ENCODE measurements at places on chromosomes 16 and 17.

GRCh38 chr16:24046442-24046841, 209.7 kb upstream of the CACNG3 start:
- DNase-seq = no peak

- DNase-seq = peak; percentile 77
Observed at GRCh38 chr17:55348749-55349354, 72.8 kb downstream of the MMD start.

DNA sequence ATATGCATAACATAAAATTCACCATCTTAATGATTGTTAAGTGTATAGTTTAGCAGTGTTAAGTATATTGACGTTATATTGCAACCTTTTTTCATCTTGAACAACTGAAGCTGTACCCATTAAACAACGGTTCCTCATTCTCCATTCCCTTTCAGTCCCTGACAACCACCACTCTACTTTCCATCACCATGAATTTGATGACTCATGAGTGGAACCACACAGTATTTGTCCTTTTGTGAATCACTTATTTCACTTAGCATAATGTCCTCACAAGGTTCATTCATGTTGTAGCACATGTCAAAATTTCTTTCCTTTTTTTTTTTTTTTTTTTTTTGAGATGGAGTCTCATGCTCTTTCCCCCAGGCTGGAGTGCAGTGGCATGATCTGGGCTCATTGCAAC, 46.0 kb downstream of the HOXB1 start:
- peak; percentile 86 for DNase-seq

DNA sequence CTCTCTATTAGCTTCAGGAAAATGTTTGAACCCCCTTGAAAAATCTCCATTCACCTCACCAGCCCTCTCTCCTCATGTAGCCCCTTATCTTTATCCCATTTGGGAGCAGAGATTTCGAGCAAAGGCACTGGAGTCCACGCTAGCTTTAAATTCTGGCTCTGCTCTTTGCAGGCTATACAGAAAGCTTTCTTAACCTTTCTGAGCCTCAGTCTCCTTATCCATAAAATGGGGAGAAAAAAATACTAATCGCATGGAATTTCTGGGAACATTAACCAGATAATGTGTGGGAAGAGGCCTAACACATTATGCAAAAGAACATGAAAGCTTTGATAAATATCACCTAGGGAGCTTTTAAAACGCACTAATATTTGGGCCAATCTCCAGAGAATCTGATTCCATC, 476.3 kb upstream of the CDH5 start:
- no peak for DNase-seq

DNA sequence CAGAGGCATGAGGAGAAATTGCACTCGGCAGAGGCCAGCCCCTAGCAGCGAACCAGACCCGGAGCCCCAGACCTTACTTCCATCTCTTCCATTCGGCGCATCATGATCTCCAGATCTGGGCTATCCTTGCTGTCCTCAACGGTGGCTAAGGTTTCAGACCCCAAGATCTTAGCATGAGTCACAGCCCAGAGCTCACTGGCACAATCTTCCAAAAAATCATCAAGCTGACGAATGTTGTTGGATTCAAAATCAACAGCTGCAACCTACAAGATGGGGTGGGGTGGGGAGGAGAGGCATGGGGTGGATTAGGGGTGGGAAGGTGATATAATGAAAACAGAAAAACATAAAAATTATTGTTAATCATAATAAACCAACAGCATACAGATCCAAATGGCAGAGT, 39.7 kb upstream of the PITPNM3 start:
- DNase-seq = no peak

DNA sequence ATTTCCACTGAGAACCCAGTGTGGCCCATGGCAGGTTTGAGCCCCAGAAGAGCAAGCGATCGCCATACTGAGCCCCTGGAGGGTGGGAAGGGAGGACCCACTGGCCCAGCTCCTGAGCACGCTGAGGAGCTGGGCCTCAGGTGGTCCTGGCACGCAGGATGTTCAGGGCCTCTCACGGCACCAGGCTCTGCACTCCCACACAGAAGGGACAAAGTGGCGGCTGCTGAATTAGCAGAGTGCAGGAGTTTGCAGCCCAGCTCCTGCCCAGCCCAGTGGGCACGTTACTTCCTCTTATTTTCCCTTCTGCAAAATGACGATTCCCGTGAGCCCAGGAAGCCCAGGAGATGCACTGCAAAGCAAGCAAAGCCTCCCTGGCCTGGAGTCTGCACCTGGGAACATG, 42.3 kb upstream of the MTSS2 start:
- no peak for DNase-seq

DNA sequence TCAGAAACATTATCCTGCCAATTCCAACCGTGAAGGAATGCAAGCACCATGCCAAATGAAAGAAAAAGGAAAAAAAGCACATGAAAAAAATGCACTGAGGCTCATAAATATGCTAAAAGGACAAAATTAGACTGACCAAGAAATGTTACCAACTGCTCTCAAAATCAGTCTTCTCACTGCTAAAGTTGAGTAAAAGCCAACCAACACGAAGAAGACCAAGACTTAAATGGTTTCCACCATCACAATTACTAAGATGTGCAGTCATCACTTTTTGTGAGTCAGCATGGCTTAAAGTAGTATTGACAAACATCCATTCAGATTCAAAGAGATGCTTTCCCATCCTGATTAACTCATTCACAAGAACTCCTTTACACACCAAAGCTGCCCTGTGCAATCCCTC, 16.4 kb downstream of the CDYL2 start:
- DNase-seq = peak; percentile 32

- DNase-seq = no peak
Observed at GRCh38 chr17:34276826-34277225, 6.8 kb downstream of the CCL7 start.

DNA sequence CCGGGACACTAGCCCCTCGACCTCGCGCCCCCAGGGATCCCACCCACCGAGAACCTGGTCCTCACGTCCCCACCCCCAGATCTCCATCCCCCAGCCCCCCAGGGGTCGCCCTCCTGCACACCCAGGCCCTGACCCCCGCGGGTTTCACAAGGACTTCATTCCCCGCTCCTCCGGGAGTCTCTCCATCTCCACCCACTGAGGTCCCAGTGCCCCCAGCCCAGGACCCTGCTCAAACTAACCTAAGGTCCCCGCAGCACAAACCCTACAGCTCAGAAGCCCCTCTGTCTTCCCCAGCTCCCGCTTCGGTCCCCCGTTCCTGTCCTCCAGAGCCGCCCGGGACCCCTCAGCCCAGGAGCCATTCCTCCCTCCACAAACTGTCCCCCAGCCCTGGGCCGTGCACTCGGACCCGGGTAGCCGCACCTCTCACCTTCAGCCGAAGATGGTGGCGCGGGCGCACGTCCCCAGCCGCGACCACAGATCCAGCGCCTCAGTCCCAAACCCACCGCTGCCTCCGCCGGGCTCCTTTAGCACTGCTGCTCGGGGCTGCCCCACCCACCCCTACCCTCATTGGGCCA, at the start of gene MYH10:
TSS of gene MYH10 (minus strand) at position 499 of the 575 bp plus-strand sequence. CDS start 7,479 bp downstream, outside the sequence.
- DNase-seq = no peak

GRCh38 chr16:82317411-82318167, 147.6 kb upstream of the MPHOSPH6 start:
- peak; percentile 63 for DNase-seq

GRCh38 chr17:79952901-79953300, 82.8 kb downstream of the TBC1D16 start:
- no peak for DNase-seq

DNA sequence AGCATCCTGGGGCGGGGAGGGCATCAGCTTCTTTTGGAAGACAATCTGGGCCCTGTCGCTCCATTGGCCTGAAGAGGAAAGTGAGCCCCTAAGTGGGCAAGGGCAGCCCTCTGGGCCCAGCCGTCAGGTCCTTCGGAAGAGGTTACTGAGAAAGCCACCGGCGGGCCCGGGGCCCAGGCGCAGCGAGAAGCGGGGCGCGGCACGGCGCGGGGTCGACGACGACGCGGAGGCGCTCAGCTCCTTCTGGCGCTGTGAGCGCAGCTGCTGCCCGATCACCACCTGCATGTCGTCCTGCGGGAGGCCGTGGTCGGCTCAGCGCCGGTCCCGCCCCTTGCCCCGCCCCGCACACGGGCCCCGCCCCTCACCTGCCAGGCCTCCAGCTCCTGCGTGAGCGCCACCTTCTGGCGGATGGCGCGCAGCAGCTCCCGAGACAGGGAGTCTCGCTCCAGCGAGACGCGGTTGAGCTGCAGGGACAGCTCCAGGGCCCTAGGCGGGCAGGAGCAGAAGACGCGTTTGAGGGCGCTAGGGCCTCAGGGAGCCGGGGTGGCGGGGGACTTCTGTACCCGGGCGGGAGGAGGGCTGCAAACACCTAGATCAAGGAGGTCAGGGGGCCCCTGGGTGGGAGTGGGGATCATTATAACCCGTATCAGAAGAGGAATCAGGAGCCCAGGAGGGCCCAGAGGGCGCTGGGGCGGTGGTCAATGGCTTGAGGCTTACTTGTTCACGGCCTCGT, 4.3 kb downstream of the THOC6 start:
- peak; percentile 95 for DNase-seq

- no peak for DNase-seq
Observed at GRCh38 chr16:13921328-13921727, 1.4 kb downstream of the ERCC4 start.

- no peak for DNase-seq
Observed at GRCh38 chr16:88480829-88481228, 27.7 kb downstream of the ZFPM1 start.

- no peak for DNase-seq
Observed at GRCh38 chr17:75473246-75473645, 16.8 kb downstream of the TMEM94 start.

- no peak for DNase-seq
Observed at GRCh38 chr16:89288966-89289365, 71.5 kb downstream of the ZNF778 start.

- DNase-seq = peak; percentile 24
Observed at GRCh38 chr16:83539736-83540490, 267.9 kb upstream of the HSBP1 start.

DNA sequence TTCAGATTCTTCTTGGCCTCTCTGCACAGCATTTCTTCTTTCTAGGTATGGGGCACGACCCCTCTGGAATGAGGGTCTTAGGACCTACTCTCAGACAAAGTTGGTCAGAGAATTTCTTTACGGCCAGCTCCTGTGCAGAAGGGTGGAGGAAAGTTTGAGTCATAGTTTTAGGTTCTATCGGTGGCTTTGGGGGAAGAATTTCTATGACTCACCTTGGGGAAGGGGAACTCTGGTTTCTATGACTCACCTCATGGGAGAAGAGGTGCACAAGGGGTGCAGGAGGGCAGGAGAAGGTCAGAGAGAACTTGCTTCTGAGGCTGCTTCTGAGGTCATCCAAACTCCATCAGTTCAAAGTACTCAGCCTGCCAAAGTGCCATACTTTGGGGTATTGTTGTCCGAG, 2.5 kb upstream of the ABCC12 start:
- DNase-seq = peak; percentile 86

DNA sequence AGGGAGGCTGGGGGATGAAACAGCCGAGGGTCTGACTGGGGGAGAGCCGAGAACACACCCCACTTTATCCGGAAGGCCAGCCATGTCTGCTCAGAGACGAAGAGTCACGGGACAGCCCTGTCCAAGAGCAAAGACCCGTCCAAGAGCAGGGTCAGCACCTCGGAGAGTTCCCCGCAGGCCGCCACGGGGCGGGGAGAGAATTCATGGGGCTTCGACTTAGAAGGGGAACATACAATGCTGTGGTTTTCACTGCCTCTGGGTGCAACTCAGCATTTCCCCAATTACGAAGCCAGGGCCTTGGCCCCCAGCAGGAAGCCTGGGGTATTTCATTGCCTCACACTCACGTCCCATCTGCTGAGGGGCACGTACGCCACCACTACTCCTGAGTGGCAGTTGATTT, 59.3 kb downstream of the JPH3 start:
- DNase-seq = peak; percentile 80

DNA sequence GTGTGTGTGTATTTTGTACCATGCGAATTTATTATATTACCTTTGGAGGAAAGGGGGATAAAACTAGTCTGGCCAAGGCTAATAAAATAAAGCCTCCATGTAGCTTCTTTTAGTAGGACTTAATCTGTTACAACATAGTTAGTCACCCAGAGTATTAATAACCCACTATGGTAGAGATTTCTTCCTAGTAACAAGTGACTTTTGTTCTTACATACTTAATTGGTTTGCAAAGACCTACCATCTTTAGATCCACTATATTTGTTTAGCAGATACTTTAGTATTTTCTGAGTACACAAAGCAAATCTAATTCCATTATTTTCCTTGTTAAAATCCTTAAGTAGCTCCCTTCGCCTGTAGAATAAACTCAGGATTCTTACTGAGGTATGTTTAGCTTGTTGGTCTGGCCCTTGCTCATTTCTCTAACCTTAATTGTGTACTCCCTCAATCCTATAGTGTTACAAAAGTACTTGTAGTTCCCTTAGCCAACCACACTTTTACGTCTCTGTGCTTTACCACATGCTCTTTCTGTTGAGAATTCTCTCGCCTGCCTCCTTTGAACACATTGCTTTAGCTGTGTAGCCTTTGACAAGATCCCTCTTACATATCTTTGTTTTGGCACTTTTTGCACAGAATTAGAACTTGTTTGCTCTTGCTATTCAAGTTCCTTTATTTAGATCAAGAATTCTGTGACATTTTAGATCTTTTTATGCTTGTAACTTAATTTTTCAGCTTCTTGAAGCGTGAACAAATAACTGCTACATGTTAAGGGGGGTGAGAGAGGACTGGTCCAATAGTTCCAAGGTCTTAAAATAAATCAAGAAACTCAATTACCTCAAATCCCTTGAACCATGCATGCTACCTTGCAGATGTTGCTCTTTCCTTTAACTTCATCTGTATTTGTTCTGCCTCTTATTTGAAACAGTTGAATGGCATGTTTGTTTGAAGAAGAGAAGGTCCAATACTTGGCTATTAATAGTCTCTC, 23.8 kb downstream of the CLTC start:
- peak; percentile 22 for DNase-seq

- no peak for DNase-seq
Observed at GRCh38 chr17:39767147-39767546, 29.4 kb downstream of the GRB7 start.

DNA sequence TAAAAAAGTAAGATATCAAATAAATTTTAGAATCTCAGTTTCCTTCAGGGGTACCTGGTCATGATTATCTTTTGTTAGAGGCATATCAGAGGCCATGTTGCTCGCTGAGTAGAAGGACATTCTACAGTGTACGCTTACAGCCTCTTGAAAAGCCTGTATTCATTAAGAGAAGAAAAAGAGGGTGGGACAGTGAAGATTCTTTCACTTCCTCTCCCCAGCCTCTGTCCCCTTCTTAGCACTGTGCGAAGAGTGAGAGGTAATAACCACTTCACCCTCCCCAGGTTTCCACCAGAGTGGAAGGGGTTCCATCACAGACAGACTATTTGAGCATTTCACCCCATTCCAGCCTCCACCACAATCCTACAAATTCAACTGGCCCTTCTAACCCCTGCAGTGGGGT, 4.8 kb upstream of the LPO start:
- DNase-seq = no peak

DNA sequence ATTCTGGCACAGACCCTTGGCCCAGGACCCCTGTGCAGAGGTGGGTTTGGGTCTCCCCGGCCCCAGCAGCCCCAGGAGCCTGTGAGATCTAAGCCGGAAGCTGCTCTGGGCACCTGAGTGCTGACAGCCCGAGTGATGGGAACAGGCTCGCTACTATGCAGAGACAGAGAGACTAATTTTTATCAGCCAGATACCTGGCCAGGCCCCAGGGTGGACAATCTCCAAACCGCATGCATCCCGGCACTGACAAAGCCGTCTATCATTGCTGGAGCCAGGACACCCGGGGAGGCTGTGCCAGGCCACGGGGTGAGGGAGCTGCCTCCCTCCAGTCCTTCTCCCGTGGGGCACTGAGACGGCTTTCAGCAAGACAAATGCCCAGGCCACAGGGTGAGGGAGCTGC, 25.0 kb downstream of the CBFA2T3 start:
- no peak for DNase-seq

- no peak for DNase-seq
Observed at GRCh38 chr17:6947745-6948144, 48.1 kb upstream of the ALOX12 start.

- no peak for DNase-seq
Observed at GRCh38 chr17:81132197-81132540, 33.1 kb upstream of the PVALEF start.
